ENCODE measurements at places on chromosomes 2 and 18.
A peak's percentile ranks its signal among the peaks of the same experiment; 100 is the strongest.

DNA sequence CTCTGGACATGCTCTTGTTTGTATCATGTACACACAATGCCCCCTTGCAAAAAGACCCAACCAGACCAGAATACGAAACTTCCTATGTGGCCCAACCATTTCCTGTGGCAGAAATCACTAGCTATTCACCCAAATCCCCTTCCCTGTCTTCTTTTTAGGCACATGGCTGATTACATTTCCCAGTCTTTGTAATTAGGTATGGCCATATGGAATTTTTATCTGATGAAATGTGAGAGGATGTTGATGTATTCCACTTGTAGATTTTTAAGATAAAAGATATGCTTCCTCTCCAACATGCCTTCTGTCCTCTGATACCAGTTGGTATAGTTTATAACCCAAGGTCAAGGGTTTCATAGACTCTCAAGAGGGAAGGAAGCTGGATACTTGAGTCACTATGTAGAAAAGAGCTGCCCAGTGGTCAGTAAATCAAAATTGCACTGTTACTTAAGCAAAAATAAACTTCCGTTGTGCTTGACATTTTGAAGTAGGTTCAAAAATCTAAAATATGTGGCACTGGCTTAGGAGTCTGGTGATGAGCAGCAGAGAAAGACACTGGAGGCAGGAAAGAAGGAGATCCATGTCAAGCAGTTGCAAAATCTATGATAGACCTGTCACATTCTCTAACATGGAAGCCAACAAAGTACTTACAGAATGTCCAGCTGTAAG, 297.4 kb downstream of the SMAD2 start:
- no peak for DNase-seq

DNA sequence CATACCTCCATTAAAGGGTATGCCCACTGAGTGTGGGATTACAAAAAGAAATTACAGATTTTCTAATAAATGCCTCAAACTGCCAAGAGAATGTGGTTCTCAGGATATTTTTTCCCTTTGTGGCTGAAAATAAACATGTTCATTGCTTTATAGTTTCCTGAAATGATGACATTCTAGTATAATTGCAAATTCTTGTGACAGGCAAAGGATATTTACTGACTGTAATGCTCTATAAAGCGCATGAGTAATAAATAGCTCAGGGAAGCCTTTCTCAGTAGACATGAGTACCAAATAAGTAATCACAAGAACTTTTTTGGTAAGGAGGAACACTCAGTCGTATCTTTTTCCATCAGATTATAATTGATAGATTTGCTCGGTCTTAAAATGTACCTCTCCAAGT, 72.3 kb downstream of the FTCDNL1 start:
- DNase-seq = peak; percentile 9

GRCh38 chr18:33062834-33063364, 290.1 kb upstream of the KLHL14 start:
- no peak for DNase-seq

DNA sequence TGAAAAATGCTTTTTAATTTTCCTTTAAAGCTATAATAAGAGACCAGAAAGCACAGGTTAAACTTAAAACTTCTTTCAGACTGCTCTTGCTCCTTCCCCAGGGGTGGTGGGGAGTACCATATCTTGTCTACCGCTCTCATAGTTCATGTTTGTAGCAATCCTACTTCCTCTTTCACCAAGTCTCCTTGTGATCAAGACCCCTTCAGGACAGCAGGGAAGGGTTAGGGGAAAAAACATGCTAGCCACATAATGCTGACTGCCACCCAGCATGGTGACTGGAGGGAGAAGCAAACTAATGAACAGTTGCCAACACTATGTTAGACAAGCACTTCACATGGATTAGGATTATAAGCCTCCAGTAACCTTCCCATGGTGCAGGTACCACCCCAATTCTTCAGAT, 8.6 kb downstream of the MYO5B start:
- DNase-seq = no peak
